Activated naive CD4-positive, alpha-beta T cell treated with anti-CD3 and anti-CD28 coated beads, Interleukin-2, amount 50 U/mL, for 72 hours (primary cell): ENCODE measurements at places on chromosomes 6 and 20.

GRCh38 chr20:19633985-19634384, 124.1 kb upstream of the RIN2 start:
- no peak for DNase-seq

DNA sequence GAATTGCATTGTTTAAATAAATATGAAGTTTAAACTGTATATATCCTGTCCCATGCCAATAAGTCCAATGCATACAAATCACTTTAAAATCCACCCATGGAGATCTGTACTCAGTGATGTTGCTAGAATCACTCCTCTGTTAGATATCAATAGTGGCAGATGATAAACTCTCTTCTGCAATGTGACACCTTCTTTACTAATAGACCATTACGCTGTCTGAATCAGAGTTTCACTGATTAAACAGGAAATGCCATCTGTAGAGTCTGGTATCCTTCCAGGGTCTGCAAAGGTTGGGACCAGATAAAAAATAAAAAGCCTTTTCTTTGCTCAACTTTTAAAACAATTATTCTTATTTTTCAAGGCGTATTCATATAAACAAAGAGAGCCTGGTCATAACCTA, 134.5 kb downstream of the EDN3 start:
- DNase-seq: no peak

- DNase-seq: no peak
Measured at GRCh38 chr6:19369785-19370184, 467.4 kb upstream of the ID4 start.

- DNase-seq: no peak
Measured at GRCh38 chr6:122472022-122472340, 374 bp upstream of the SERINC1 start.

- no peak for DNase-seq
Measured at GRCh38 chr20:5154543-5154925, 27.7 kb downstream of the CDS2 start.

DNA sequence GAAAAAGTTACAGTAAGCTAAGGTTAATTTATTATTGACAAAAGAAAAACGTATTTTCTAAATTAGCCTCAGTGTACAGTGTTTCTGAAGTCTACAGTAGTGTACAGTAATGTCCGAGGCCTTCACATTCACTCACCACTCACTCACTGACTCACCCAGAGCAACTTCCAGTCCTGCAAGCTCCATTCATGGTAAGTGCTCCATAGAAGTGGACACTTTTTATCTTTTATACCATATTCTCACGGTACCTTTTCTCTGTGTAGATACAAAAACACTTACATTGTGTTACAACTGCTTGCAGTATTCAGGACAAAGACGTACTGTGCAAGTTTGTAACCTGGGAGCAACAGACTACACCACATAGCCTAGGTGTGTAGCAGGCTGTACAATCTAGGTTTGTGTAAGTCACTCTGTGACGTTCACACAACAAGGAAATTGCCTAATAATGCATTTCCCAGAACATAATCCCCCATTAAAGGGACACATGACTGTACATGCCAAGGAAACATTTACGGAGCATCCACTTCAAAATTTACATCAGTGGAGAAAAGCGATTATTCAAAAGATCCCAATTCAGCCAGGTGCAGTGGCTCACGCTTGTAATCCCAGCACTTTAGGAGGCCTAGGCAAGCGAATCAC, 133.4 kb downstream of the BANF2 start:
- no peak for DNase-seq

DNA sequence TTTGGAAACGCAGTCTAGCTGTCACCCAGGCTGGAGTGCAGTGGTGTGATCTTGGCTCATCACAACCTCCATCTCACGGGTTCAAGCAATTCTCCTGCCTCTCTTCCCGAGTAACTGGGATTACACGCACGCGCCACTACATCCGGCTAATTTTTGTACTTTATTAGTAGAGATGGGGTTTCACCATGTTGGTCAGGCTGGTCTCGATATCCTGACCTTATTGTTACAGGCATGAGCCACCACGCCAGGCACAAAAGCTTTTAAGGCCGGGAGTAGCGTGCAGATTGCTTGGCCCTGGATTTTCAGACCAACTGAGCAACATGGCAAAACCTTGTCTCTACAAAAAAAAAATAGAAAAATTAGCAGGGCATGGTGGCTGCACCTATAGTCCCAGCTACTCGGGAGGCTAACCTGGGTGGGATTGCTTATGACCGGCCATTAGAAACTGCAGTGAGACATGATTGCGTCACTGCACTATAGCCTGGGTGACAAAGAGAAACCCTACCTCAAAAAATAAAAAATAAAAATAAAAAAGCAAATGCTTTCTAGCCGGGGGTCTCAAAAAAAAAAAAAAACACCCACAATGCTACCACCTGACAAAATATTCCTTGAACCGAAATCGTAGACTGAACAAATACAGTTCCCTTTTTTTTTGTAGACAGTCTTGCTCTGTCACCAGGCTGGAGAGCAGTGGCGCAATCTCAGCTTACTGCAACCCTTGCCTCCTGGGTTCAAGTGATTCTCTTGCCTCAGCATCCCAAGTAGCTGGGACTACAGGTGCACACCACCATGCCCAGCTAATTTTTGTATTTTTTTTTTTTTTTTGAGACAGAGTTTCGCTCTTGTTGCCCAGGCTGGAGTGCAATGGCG, 15.0 kb downstream of the RBM39 start:
- DNase-seq: no peak

- no peak for DNase-seq
Measured at GRCh38 chr6:130215526-130215925, 7.2 kb downstream of the SAMD3 start.

DNA sequence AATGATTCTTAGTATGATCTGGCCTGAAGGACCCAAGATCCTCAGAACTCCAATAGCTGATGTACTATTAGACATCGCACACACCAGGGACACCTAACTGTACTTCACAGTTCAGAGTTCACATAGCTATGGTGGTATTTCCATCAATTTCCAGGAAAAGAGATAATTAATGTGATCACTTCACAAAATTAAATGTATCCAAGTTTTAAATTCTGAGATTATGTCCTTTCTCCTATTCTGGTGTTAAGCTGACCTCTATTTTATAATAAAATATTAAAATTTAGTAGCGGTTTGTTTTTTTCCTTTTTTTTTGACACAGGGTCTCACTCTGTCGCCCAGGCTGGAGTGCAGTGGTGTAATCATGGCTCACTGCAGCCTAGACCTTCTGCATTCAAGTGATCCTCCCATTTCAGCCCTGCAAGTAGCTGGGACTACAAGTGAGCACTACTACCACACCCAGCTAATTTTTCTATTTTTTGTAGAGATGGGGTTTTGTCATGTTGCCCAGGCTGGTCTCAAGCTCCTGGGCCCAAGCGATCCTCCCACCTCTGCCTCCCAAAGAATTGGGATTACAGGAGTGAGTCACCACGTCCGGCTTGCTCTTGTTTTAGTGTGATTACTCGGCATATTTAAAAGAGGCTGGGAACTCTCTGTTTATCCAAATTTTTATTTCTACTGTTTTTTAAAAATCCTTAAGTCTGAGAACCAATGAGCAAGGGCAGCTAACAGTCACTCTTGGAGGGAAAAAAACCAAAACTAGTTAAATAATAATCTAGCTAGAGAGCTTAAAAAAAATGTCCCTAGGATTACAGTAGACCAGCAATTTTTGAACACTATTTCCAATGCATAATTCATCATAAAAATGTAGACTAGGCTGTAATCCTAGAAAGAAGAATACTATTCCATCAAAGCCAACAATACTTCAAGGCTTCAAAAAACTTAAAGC, 16.0 kb downstream of the KIF13A start:
- no peak for DNase-seq

- no peak for DNase-seq
Measured at GRCh38 chr20:4555188-4555890, 166.4 kb upstream of the PRND start.

- no peak for DNase-seq
Measured at GRCh38 chr6:7033202-7033601, 74.6 kb upstream of the RREB1 start.

DNA sequence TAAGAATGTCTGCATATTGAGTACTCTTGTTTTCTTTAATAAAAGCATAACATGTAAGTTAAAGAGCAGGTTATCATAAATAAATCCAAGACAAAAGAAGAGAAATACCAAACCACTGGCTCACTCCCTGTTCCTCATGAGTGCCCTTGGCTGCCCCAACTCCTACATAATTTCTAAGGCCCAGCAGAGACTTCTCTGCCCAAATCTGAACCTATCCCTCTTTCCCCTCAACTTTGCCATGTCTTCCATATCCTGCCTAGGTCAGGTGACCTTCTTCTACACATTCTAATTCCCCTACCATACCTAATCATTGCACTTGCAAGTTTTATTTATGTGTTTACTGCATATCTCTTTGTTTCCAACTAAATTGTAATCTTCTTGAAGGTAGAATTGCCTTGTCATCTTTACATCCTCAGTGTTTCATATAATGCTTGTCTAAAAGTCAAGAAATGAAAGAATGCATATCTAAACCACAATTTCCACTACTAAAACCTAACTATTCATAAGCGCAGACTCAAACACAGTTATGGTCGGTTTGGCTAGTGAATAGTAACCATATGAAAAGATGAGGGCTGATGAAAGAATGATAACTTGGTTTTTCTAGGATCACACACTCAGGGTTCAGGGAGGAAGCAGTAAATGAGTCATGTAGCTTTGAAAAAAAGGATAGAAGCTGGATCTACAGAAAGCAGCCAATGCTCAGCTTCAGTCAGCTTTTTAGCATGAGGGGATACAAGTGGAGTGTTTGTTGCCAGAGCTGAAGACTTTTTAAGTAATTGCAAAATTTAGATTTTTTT, 53.3 kb upstream of the EYA4 start:
- no peak for DNase-seq

DNA sequence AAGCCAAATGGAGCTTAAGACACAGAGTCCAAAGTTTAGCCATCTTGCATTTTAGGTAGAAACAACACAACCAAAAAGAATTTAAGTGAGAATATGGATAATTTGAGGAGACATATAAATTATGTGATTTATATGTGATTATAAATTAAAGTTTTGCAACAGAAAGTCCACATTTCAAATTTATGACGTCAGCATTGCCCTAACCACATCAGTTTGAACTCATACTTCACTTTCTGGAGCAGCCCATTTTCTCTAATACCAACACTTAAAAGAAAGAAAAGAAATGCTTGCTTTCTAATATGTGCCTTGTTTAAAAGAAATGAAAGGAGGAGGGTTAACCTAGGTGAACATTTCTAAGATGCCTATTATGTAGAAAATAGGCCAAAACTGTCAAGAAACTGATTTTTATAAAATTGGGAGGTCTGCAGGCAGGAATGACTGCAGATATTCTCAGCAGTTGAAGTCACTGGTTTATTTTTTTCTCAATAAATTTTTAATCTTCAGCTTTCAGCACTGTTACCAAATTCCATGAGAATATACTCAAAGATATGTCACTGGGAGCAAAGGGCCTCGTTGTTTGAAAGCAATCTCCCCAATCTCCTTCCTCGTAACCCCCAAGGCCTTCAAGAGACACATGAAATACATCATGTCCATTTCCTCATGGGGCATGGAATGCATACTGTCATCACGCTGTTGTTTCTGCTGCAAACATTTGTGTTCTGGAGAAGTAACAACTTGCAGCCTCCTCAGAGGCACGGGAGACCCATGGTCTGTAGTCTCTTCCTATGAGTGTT, 137.8 kb downstream of the SOD2 start:
- no peak for DNase-seq

DNA sequence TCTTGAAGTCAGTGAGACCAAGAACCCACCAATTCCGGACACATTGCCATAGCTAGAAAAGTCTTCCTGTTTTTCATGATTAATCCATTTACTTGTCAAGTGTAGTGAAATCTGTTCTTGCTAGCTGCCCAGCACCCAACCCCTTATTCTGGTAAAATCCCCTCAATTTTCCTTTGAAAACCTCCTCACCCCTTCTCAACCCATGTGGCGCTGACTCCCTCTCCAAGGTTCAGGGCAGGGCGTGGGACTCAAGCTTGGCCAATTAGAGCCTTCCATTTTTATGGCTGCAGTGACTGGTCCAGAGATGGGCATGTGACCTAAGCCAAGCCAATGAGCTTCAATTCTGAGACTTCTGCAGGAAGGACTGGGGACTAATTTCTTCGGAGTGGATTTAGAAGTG, 9.8 kb upstream of the ZBP1 start:
- DNase-seq: no peak

- no peak for DNase-seq
Measured at GRCh38 chr6:43949551-43949991, 177.7 kb downstream of the MRPL14 start.

DNA sequence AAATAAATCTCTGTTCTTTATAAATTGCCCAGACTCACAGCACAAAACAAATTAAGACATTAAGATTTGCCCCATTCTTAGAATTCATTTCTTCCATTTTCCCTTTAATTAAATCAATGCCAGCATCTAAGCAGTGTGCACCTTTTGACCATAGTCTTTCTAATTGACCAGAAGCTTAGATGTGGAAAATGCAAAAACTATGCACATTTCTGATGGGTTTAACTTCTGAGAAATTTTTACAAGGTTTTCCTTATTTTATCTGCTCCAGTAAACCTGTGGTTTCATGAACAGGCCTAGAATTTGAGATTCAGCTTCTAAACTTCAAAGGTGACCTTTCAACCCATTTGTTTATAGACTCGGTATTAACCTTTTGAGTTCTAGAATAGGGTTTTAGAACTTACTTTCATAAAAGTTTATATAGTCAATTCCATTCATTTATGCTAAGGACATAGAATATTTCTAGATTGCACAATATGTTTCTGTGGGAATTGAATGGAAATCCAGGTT, 437.8 kb upstream of the HSF2 start:
- no peak for DNase-seq

DNA sequence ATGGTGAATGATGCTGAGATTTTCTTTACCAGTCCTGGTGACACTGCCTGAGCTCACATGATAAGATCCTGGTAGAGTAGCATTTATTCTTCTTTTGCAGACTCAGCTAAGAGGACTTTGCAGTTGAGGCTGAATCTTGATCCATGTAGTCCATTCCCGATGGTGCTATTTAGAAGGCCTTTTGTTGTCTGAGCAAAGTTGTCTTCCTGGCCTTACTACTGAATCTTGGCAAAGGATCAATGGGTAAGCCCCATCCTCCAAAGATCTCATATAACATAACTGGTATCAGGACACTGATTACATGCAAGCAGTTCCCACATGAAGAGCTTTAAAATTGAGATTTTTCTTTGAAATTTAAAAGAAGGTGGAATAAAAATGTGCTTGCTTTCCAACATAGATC, 291.6 kb downstream of the SOX4 start:
- no peak for DNase-seq

- no peak for DNase-seq
Measured at GRCh38 chr6:40588070-40588384, 863 bp upstream of the LRFN2 start.

- no peak for DNase-seq
Measured at GRCh38 chr20:49398401-49399144, 83.9 kb downstream of the KCNB1 start.

DNA sequence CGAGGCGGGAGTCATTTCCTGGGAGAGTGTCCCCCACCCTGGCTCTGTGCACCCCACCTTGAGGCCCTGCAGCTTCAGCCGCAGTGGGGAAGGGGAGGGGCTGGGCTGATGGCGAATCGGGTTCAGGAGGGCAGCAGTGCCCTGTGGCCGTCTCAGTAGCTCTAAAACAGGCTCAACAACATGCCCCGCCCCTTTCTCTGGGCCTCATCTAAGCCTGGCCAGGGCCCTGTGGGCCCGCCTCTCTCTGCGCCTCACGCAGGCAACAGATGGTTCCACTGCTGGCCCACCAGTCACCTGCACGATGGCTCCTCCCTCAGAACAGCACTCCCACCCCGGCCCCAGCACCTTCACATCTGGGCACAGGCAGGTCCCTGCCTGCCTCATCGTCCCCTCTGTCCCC, 30.2 kb downstream of the CHRNA4 start:
- no peak for DNase-seq
